Stimulated activated CD8-positive, alpha-beta memory T cell treated with anti-CD3 and anti-CD28 coated beads, Interleukin-4, amount 100 ng/mL, for 4 hours (primary cell): ENCODE measurements at places on chromosomes 7 and 10.

GRCh38 chr7:11182736-11183135, 209.1 kb downstream of the PHF14 start:
- no peak for DNase-seq

GRCh38 chr10:92742331-92743228, 52.8 kb downstream of the HHEX start:
- no peak for DNase-seq

- no peak for DNase-seq
Observed at GRCh38 chr10:78935697-78936407, 132.9 kb upstream of the ZMIZ1 start.

GRCh38 chr7:140638173-140638791, 2.3 kb downstream of the DENND2A start:
- no peak for DNase-seq

- no peak for DNase-seq
Observed at GRCh38 chr10:121043124-121043849, 192.1 kb downstream of the WDR11 start.

DNA sequence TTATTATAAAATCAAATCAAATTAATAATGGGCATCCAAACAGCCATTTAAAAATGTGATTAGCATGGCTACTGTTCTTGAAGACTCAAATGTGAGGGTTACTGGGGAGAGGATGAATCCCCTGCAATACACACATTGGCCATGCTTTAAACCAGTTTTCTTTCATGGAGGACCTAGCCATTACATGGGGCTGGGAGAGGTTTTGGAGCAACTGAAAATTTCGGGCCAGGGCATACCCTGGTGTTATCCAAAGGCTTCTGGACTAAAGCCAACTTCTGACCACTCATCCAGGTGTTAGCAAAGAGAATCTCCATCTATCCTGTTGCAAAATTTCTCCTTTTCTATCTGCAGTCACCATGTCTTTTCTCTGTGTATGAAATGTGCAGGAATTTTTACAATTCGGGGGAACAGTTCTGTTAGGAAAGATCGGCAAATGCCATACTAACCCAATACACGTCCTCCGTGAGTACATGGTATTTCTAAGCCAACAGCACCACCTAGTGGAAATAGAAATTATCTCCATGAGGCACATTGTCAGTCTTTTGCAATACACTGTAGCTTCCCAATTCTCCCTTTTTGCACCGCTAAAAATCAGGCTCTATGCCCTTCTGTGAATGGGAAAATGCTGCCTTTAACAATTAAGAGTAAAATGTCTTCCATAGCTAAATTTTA, 47.0 kb upstream of the ZNF107 start:
- DNase-seq, result no peak

GRCh38 chr10:27743012-27743876, 2.4 kb downstream of the MKX start:
- DNase-seq, result no peak

GRCh38 chr10:22875581-22875980, 52.3 kb upstream of the ARMC3 start:
- no peak for DNase-seq

GRCh38 chr7:53983480-53983879, 558.7 kb upstream of the VSTM2A start:
- DNase-seq, result no peak

DNA sequence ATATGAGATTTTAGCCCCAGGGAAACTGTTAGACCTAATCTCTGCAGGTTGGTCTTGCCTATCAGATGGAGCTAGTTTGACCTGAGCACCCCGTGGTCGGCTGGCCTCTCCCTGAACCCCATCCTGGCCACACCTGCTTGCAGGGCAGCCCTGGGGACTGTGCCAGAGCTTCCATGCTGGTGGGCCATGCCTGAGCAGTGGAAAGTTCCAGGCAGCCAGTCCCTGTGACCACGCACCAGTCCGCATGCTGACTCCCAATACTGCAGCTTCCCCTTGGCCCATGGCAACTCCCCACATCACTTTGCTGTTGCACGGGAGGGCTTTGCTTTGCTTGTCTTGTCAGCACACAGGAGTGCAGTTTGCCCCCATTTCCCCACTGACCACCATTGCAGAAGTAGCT, 427.8 kb upstream of the SEMA3D start:
- DNase-seq, result no peak

- no peak for DNase-seq
Observed at GRCh38 chr10:124657806-124658205, 86.4 kb downstream of the FAM53B start.

DNA sequence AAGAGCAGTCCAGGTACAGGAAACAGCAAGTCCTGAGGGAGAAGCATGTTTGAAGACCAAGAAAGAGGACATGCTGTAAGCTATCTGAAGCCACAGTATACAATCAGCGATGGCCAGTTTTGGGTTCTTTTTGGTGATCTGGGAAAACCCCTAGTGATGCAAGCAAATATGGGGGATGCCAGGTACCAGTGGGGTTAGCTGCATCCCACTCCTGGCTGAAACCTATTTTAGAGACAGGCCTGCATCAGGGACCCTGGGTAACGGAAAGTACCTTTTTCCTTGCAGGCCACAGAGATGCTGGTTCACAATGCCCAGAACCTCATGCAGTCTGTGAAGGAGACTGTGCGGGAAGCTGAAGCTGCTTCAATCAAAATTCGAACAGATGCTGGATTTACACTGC, 32.9 kb downstream of the AP3M1 start:
- no peak for DNase-seq

GRCh38 chr7:82166260-82167015, 277.1 kb downstream of the CACNA2D1 start:
- DNase-seq, result no peak

DNA sequence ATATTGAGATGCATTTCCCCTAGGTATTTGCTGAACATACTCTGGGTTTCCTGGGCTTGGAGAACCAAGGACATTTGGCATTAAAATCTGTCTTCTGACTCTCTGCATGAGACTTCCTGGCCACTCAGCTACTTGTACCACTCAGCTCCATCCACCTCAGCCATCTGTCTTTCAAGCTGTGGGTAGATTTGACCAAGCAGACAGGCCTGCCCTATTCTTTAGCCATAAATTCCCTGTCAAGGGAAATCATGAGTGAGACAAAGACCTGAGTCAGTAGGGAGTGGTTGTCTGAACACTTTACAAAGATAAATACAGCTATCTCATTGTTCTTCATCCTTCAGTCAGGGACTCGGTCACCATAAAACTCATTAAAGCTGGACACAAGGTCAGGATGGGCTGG, 399.1 kb downstream of the GPAM start:
- no peak for DNase-seq

- DNase-seq, result no peak
Observed at GRCh38 chr10:47370878-47371277, 13.2 kb downstream of the ZNF488 start.

- DNase-seq, result no peak
Observed at GRCh38 chr7:10483671-10484070, 490.0 kb upstream of the PHF14 start.

DNA sequence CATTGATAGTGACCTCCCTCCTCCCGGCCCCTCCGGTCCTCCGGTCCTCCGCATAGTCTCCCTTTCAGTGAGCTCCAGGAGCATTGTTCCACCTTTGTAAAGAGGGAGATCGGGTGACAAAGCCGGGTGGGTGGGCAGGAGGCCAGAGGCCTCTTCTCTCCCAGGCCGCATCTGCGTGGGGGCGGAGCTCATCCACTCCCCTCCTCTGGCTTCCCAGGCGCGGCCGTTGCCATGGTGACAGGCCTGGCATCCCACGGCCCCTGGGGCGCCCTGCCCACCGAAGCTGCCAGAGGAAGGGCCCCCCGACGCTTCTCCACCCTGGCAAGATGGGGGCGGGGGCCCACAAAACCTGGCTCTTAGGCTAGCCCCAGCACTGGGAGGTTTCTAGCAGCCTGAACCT, 4.4 kb upstream of the FZD9 start:
- no peak for DNase-seq

- no peak for DNase-seq
Observed at GRCh38 chr10:88500656-88501055, 82.5 kb downstream of the RNLS start.

DNA sequence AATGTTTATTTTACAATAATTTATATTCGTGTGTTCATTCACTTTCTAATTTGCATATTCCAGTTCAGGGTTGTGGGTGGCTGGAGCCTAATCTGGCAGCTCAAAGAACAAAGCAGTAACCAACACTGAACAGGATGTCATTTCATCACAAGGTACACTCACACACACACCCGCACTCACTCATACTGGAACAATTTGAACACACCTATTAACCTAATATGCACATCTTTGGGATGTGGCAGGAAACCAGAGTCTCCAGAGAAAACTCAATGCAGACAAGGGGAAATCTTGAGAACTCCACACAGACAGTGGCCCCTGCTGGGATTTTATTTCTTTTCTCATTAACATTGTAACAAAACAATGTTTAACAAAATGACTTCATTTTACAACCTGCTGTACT, 97.4 kb downstream of the TWIST1 start:
- no peak for DNase-seq

DNA sequence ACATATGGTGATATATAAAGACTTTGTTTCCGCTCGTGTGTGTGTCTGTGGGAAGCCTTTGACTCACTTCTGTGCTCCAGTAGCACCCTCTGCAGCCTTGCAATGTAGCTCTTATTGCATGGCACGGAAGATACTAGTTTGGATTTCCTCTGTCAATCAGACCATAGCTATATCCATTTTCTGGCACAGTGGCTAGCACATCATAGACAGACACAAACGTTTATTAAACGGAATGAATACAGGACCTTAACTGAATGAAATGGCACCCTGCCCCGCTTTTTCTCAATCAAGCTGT, 124.0 kb upstream of the PTPN20 start:
- DNase-seq, result no peak

GRCh38 chr7:18313965-18314364, 181.6 kb upstream of the HDAC9 start:
- no peak for DNase-seq

- no peak for DNase-seq
Observed at GRCh38 chr7:100679927-100680575, 6.5 kb downstream of the GNB2 start.

- DNase-seq, result no peak
Observed at GRCh38 chr7:67821116-67821515, 824.5 kb downstream of the TYW1 start.

- DNase-seq, result no peak
Observed at GRCh38 chr7:47631711-47632110, 49.8 kb upstream of the TNS3 start.

DNA sequence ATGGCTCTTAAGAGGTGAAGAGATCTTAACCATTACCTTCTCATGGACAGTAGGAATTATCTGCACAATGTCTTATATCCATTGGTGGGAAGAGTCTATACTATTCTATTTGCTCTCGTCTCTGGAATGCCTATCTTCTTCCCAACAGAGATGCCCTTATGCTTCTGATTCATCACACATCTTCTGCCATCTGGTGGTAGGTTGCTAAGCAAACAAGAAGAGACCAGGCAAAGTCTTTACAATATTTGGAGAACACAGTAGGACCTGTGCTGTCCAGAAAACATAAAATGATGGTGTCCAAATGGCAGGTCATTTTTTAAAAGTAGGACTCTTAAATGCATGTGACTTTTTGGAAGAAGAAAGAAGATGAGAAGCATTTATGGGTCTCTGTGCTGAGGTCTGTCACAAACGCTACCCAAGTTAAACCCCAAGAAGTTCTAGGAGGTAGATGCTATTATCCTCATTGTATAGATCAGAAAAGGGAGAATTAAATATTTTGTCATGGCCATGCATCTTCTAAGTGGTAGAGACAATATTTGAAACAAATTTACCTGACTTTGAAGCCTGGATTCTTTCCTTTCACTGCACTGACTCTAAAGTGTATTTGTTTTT, 67.8 kb upstream of the NXPH1 start:
- DNase-seq, result no peak

GRCh38 chr7:158946771-158947170, 90.4 kb downstream of the DYNC2I1 start:
- no peak for DNase-seq

GRCh38 chr7:107506674-107507339, 37.0 kb downstream of the GPR22 start:
- no peak for DNase-seq

DNA sequence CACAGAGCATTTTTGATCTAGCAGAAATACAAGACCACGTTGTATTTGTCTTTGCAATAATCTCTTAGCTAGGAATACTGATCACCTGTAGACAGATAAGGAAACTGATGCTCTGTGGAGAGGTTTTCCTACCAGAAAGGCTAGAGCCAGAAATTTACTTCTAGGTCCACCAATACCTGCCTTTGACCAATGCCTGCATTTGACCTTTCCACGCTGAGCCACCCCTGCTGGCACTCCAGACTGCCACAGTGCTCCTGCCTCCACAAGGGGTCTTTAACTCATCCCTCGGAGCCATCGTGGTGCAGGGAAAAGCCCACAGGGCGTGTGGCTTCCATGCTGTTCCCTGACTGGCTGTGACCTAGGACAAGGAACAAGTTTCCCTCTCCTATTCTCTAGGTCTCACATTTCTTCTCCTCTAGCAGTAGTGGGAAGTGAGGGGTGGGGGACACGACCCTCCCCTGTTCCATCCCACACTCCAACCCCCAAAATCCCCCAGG, 1.5 kb upstream of the ELN start:
- DNase-seq, result no peak

- DNase-seq, result no peak
Observed at GRCh38 chr10:102302611-102303010, 57.3 kb downstream of the GBF1 start.

- DNase-seq, result no peak
Observed at GRCh38 chr7:148403466-148403993, 187.0 kb upstream of the C7orf33 start.

DNA sequence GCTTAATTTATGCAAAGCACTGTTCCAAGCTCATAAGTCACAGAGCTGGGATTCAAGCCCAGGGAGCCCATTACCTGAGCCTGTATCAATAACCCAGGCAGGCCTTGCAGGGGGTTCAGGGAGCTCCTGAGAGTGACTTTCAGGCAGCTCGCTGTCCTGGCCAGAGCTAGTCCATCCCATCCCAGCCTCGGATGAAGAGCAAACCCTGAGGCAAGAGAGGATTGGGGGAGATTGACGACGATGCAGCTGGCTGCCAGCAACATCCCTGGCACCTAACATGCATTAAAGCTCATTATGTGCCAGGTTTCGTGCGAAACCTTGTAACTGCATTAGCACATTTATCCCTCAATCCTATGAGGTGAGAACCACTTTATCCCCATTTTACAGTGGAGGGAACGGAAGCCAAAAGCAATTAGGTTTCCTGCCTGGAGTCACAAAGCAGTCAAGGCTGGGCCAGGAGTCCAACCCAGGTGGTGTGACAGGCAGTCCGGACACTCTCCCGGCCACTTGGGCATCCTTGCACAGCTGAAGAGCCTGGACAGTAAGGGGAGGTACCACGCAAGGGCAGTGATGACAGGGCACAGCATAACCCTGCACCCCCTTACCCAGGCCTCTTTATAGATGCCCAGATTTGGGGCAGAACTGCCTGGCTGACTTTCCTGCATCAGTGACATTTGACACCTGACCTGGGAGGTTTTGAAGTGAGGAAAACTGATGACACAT, 129.8 kb upstream of the CHST15 start:
- DNase-seq, result no peak

- no peak for DNase-seq
Observed at GRCh38 chr7:32273297-32273696, 203.1 kb upstream of the PDE1C start.
